Suprapubic skin (tissue), 4 donors: ENCODE measurements at places on chromosomes 12 and 14.

DNA sequence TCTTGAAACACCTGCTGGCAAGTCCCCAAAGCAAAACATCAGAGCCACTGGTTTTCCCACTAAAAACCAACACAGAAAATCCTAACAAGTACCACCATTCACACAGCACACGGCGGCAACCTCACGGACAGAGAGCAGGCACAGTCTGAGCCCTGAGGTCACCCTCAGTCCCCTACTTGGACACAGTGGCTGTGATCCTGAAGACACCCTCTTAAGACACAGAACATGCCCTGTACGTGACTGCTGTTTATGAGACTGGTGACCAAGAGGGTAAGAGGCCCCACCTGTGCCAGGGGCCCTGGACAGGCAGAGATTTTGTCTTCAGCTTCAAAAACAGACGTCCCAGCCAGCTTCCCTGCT, 29.6 kb downstream of the HIP1R start:
- no peak for DNase-seq

DNA sequence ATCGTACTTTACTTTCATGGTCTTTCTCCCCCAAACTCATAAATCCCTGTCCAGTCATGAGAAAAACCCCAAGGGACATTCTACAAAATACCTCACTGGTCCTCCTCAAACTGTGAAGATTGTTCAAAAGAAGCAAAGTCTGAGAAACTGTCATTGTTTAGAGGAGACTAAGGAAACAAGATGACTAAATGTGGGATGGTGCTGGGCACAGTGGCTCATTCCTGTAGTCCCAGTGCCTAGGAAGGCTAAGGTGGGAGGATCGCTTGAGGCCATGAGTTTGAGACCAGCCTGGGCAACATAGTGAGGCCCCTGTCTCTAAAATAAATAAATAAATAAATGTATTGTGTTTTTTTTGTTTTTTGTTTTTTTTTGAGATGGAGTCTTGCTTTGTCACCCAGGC, 74.2 kb upstream of the SCAF11 start:
- no peak for DNase-seq

- DNase-seq, result peak; percentile 78
Observed at GRCh38 chr12:113149361-113150150, at the start of gene CFAP73. CFAP73 (plus strand) TSS chr12:113149724; CDS start chr12:113149858, 134 bp downstream.

GRCh38 chr14:59465316-59466135, at the start of gene GPR135:
GPR135 (minus strand) TSS chr14:59465380; CDS start chr14:59465226, 154 bp downstream.
- peak; percentile 80 for DNase-seq

DNA sequence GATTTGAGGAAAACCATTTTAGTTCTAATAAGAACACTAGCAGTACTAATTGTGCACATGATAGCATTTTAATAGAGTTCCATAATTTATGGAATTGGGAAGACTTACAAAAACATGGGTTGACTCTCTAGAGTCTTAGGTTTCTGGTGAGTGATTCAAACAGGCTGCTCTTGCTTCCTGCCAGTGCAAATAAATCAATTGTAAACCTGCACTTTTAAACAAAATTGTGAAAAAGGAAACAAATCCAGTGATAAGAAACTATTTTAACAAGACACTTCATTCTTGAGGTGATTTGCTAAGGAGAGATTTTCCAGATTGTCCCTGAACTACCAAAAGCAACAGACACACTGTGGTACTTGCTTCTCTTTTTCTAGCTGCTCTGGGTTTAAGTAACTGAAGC, 112.2 kb downstream of the CACNA1C start:
- no peak for DNase-seq

DNA sequence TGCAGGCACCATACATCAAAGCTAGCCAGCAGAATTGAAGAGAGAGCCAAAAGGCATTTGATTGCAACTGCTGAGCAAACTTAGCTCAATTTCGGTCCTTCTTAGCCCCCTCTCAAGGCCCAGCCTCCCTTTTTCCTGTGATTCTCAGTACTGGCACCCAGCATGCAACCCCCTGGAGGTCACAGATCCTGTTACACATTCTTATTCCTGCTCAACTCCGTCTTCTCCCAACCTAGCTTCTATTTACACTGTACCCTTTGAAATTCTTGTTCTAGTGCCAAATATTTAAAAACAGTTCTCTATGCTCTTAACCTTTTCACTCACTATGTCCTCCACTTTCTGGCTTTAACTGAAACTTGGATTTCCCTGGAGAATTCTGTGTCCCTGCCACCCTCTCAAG, 131.3 kb upstream of the CPSF6 start:
- no peak for DNase-seq

- no peak for DNase-seq
Observed at GRCh38 chr12:69929531-69929930, 104.5 kb downstream of the MYRFL start.

GRCh38 chr12:34126239-34126641, 103.9 kb downstream of the ALG10 start:
- DNase-seq, result no peak

- DNase-seq, result no peak
Observed at GRCh38 chr12:117842630-117843029, 126.2 kb downstream of the KSR2 start.

GRCh38 chr12:11739980-11740577, 90.6 kb downstream of the ETV6 start:
- DNase-seq, result no peak

- no peak for DNase-seq
Observed at GRCh38 chr14:73777420-73777819, 63.2 kb upstream of the PNMA1 start.

GRCh38 chr12:31585271-31585670, 5.7 kb downstream of the DENND5B start:
- no peak for DNase-seq

DNA sequence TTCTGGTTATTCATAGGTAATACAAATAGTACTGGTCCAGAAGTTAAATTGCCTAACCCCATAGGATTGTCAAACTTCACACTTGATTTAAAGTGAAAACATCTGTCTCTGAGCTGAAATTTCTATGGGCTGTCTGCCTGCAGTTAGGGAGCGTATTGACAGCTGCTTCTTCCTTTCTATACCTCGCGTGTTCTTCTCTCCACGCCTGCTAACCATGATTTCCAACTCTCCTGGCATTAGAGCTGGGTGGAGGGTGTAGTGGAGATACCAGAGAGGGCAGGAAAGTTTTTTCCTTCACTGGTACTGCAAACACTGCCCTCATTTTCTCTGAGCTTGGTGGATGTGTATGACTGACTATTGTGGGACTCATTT, 429.0 kb upstream of the FBXO33 start:
- DNase-seq, result no peak

DNA sequence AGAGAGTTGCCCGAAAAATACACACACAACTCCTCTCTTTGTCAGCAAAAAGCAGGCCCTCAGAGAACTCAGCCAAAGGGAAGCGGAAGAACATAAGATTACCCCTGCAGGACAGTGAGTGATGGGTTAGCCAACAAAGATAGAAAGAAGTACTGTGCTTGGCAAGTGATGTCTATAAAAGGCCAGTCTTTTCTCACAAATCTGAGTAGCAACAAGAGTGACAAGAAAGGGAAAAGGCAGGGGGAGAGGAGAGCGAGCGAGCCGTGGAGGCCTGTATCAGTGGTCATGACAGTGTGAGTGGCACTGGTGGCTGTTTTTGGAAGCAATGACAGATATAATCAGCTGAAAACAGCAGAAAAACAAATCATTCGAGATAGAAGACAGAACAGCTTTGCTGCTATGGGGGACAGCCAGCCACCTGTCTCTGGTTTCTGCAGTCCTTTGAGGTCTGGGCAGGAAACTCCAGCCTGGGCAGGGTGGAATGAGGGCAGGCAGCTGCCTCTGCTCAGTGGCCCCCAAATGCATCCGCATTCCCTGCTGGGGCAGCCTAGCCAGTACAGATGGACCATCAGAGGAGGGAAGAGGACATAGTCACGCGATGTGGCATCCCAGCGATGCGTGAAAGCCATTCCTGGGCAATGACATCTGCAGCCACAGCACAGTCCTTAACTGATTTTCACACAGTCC, 74.7 kb downstream of the TRIM9 start:
- no peak for DNase-seq

DNA sequence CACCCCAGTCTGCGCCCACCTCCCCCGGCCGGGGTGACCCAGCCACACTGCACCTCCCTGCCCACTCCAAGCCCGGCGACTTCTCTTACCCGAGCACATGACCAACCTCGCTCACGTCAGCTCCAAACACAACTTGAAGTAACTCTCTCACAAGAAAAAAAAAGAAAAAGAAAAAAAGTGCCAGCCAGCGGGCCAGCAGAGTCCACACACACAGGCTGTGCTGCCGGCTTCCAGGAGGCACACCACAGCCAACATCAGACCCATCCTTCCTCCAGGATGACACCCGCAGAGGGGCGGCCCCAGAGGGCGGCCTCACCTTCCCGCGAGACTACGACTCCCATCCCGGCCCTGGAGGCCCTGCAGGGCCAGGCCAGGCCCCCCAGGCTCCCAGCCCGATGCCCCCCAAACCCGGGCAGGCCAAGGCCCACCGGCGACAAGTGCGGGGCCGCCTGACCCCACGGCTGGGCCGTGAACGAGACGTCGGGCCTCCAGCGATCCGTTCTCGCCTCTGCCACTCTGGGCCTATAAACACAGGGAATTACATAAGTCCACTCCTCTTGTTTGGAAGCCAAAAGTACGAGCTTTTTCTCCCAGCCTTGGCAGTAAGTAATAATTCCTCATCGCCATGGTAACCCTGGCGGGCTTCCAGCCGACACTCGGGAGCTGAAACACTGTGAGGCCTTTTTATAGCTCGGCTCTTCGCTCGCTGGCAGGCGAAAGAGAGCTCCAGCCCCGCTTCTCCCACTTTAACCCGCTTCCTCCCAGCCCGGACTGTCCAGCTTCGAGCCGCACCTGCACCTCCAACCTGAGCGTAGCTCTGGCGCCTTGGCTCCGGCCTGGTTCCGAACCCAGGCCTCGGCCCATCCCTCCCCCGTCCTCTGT, 49.1 kb downstream of the NCOR2 start:
- peak; percentile 99 for DNase-seq

DNA sequence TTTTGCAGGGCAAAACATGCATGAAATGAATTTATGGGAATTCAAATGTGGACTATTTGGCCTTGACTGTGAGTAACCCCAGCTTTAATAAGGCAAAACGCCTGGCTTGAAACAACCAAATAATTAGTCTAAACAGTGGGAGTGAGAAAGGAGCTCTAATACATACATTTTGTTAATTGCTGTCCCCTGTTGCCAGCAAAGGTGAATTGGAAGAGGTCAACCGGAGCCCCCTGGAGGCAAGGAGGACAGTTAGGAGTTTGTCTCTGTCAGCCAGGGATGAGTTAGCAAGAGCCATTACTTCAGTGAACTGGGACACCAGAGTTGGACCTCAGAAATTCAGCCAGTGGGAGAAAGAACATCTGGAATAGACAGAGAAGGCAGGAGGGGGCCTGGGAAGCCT, 17.4 kb downstream of the KRT76 start:
- no peak for DNase-seq

GRCh38 chr14:100982762-100983161, 79.2 kb upstream of the RTL1 start:
- no peak for DNase-seq

DNA sequence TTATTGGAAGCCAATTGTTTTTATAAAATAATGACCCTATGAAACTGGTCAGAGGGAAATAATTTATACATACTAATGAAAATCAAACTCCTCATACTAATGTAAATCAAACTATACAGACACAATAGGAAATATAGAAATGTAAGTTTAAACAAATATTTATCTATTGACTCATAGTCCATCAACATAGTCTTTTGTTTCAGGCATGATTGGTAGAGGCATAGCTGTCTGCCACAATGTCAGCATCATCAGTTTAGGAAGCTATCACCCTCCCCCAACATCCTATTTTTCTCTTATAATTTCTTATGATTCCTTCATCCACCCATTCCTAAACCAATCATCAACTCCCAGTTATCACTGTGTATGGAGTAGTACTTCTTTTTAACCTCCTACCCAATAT, 117.7 kb downstream of the SLC38A6 start:
- no peak for DNase-seq

DNA sequence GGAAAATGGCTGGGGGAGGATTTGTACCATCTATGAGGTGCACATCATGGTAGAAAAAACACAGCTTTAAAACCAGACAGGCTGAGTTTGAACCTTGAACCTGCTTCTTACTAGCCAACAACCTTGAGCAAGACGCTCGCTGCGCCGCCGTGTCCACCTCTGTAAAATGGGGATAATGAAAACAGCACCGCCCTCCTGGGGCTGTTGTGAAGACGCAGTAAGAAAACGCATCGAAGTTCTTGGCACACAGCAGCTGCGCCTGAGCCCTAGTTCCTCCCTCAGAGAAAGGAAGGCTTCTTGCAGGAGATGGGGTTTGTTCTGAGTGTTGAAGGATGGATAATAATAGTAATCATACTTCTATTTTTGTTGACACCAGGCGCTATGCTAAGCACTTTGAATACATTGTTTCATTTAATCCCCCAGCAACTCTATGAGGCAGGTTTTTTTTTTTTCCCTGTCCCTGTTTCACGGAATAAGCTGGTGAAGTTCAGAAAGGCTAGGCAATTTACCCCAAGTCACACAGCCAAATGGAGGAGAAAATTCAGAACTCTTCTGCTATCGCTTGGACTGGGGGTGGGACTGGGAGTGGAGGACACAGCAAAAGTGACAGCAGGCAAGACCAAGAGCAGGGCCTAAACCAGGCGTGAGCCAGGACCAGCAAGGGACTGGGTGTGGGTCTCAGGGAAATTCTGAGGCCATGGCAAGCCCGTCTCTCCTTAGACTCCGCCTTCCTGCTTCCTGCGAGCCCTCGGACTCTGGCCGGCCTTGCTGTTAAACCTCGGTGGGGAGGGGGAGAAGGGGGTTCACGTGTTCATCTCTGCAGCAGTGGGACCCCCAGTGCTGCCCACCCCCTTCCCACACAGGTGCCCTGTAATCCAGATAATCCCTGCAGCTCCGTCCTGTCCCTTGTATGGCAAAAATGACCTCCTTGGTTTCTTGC, 97.5 kb downstream of the LRRC74A start:
- DNase-seq, result no peak

DNA sequence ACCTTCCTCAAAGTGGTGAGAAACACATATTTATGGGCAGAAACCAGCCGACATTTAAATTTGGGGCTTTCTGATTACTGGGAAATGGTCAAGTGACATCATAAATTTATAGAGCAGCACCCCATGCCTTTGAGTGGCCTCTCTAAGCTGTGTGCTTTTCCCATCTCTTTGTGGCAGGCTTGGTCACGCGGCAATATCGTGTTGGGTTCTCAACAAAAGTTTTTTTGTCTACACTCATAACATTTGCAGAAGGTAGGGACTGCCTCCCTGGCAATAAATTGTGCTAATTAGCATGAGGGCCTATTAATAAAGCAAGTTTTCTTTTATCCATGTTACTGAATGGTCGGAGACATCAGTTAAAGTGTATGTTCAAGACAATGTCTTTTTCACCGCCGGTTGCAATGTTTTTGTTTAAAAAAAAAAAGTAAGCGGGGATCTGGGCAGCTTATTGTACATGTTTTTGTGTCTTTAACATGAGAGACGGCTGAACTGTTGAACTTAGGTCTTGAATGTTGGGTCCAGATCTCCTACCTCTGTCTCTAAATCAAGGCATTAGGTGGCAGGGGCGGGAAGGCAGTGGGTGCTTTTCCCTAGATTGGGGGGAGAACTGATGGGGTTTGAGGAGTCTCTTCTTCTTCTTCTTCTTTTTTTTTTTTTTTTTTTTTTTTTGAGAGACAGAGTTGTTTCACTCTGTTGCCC, 193.3 kb downstream of the PHETA1 start:
- no peak for DNase-seq
